ENCODE measurements at places on chromosomes 3 and 15.

DNA sequence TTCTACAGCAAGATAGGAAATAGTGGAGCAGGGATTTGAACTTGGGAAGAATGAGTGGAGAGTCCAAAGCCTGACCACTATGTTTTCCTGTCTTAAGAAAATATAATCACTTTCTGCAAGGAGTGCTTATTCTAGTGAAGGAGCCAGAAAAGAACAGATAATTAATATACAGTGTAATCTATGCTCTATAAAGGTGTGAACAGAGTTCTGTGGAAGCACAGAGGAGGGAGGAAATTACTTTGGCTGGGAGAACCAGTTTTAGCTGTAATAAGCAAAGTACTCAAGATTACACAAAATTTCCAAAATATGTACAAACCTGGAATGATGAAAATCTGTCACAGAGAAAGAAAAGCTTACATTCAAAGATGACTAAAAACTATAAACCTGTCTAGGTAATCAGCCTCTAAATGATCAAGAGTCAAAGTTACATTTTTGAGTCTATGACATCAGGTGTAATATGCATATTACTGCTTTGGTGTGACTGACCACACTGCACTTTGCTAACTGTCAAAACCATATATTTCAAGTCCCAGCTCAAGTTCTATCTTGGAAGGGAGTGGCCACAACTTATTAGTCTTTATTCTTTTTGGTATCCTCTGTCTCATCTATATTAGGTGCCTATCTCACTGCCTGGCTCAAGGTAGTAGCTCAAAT, 40.7 kb upstream of the MB21D2 start:
- DNase-seq: no peak

- no peak for DNase-seq
Observed at GRCh38 chr15:54282228-54282836, 304.1 kb downstream of the UNC13C start.

DNA sequence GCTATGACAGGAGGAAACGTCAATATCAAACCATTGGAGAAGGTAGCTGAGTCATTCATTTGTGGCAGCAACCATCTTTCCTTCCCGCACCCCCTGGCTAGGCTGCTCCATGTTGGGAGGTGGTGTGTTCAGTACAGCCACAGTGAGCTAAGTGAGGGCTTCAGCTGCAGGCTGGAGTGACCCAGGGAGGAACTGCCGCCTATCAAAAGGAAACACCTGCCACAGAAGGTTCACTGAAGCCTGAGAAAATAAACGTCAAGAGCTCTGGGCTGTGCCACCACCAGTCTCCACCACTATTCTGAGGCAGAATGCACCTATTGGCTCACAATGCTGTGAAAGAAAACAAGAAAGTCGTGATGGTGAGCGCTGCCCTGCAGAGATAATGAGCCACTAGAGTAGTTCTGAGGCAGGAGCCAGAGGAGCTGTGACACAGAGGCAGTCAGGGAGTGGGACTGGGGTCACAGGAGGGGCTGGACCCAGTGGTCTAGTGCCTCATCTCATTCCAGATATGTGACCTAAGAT, 34.8 kb upstream of the CD47 start:
- DNase-seq: no peak

GRCh38 chr3:62192891-62193290, 180.5 kb downstream of the FEZF2 start:
- DNase-seq: no peak

Data from Panc1 (cell line).